Naive thymus-derived CD8-positive, alpha-beta T cell (primary cell): ENCODE measurements at places on chromosomes 11 and 22.

GRCh38 chr22:45918459-45919370 is 58.2 kb downstream of the WNT7B start:
- no peak for DNase-seq

GRCh38 chr22:19982991-19983578 is 33.5 kb downstream of the ARVCF start:
- peak; percentile 51 for DNase-seq

DNA sequence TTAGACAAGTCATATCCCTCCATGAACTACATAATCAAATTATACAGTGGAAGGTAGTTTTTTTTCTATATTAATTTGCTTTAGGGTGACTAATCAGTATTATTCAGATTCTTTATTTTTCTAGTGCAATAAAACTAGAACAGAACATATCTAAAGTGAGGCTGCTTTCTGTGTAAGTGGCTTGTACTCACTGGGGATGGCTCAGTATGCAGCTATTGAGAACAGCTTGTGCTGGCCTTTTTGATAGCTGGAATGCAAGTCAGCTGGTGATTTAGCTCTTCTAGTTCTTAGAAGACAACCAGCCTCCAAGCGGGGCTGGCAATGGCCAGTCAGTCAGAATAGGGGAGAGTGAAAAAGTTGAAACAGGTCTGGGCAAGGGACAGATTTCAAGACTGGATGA is 119.4 kb downstream of the BLID start:
- DNase-seq: no peak

GRCh38 chr11:72758304-72758689 is 6.1 kb upstream of the ARAP1 start:
- DNase-seq: no peak

DNA sequence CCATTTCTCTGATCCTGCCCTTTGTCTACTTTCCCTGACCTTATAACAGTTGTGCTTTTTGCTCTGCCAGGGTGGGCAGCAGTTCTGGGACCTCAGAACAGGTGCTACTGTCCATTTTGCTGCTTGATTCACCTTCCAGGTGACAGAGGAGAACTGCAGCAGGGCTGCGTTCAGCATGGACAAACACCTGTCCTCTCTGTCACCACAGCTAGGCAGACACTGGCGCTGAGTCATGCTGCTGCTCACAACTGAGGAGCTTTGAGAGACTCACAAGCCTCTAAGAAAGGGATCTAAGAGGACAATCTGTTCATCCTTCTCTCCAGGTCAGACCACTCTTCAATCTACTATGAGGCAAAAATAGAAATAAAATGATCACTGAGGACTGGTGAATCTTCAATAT is 1144.5 kb upstream of the CCDC90B start:
- no peak for DNase-seq

DNA sequence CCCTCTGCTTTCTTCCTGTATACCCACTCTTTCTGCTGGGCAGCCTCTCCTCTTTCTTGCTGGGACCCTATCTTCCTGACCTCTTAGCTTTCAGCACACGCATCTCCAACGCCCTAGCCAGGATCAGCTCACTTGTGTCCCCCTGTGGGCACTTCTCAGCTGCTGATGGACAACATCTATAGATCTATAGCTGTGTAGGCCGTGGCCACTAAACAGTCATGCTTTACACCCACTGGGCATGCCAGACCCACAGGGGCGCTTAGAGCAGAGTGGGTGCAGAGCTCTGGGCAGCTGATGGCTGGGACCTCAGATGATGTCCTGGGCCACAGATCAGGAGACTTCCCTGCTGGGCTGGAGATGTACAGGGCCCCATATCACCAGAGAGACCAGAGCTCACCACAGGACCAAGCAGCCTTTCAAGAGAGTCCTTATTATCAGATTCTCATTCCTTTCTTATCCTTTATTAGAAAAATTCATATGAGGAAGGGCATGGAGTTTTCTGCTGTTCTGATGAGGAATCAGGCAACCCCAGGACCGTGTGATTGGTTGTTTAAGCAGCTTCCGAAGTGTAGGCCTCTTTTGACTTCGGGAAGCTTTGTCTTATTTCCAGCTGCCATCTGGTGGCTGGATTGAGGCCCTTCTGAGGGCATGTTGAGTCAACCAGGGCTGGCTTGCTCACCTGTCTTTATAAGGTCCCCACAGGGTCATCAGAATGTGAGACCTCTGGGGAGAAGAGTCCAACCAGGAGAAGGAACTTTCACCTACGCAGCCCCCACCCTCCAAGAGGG is 60.5 kb downstream of the OSBP2 start:
- no peak for DNase-seq

DNA sequence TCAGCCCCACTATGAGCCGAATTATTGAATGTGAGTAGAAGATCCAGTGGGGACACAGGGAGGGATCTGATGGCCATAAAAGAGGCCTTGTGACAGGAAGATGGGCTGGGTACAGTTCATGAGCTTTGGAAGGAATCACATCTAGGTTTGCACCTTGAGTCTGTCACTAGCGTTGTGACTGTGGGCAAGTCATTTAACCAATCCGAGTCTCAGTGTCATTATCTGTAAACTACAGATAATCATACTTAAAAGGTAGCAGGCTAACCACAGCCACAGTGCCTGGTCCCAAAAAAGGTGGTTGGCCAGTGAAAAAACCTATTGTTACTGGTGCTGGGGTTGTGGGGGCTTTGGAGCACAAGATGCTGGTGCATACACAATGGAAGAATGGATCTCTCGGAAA is 3.8 kb downstream of the HEPN1 start:
- DNase-seq: no peak

DNA sequence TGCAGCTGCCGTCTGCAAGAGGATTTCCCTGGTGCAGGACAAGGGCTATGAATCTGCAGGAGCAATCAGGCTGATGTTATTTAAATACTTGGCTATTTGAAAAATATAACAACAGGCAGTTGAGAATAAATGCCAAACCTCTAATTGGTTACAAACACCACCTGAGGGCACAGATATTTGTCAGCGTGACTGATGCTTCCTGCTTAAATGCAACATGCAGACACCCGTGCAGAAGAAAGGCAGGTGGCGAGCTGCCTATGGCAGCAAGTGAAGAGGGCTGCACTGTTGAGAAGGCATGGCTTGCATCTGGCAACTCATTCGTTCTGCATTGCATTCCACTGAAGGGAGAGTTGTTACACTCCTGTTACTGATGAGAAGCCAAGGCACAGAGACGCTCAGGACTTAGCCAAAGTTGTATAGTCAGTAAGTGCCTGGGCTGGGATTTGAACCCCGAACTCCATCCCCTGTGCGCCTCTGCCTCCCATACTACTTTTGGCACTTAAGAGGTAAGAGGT is 350.6 kb downstream of the TENM4 start:
- DNase-seq: no peak

DNA sequence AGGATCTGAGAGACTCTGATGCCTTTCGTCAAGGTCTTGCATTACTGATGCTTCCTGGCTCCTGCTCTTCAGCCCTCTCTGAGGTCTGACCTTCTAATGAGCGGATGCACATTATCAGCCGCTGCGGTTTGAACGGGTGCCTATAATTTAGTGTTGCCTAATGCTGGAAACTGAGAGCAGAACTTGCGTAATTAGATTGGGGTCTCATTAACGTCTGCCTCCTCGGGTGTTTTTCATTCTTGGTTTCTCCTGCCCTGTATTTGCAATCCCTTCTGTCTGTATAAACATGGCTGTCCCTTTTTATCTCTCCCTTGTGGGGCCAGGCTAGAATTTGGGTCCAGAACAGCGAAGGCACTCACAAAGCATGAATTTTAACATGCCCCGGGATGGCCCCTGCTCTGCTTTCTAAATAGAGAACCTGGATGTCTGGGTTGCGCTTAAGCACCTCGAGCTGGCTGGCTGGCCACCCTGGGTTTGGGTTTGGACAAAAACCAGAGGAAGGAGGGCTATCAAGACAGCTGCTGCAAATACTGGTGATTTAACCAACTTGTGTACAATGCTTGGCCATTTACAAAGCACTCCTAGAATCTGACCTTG is 118.6 kb downstream of the TIMP3 start:
- DNase-seq: no peak

GRCh38 chr11:101825531-101825930 is 89.3 kb upstream of the CEP126 start:
- DNase-seq: no peak

DNA sequence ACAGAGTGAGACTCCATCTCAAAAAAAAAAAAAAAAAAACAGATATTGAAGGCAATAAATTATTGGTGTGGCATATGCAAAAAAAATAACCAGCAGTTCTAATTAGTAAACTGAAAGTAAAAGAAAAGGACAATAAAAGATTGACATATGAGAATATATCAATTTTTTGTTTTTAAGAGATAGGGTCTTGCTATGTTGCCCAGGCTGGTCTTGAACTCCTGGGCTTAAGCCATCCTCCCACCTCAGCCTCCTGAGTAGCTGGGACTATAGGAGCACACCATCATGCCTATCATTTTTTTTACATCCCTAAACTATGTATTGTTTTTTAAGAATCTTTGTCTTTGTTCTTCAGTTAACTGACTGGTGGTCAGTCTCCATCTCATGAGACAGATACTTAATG is 31.5 kb downstream of the PACSIN2 start:
- no peak for DNase-seq

DNA sequence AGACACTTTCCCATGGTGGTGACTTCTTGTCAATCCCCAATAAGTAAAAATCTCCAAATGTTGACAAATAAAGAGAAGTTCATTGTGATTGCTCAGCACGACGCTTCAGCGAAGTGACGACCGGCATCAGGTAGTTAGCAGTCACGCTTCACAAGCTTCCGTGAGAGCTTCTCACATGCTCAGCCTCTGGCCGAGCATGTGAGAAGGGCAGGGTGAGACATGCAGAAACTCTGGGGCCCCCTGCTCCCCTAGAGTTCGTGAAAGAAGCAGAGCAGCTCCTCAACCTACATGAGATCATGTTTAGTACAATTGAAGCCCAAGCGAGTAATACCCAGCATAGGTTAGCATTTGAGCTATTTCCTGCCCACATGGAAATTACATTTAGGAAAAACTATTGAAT is 4.4 kb upstream of the C11orf16 start:
- DNase-seq: no peak

DNA sequence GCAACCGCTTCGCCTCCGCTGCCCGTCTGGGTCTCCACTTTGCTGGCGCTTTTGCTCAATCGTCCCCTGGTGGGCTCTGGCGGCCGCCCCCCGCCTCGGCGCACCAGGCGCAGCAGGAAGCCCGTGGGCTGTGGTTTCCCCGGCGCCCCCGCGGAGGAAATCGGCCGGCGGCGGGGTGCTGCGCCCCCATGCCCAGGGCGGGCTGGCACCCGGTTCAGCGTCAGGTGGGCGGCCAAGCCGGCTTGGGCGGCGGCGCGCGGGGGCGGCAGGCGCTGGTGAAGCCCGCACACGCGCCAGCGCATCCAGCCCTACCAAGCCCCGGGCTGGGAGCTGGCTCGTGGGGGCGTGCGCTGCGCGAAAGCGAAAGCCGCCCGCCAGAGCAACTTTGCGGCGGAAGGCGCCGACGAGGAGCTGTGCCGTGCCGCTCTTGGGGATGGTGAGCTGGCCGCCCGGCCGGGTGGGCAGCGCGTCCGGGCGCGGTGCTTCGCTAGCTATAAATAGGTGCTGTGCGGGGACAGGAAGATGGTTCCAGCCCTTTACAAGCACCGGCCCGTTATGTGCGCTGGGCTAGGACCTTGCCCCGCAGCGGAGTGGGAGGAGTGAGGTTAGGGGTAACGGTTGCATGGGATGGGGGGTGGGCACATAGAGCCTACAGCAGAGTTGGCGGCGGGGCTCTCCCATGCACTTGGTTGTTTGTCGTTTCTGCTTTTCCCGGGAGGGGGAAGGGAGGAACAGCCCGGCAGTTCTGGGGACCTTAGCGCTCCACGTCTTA is 25.0 kb upstream of the SUSD2 start:
- DNase-seq: peak; percentile 68

DNA sequence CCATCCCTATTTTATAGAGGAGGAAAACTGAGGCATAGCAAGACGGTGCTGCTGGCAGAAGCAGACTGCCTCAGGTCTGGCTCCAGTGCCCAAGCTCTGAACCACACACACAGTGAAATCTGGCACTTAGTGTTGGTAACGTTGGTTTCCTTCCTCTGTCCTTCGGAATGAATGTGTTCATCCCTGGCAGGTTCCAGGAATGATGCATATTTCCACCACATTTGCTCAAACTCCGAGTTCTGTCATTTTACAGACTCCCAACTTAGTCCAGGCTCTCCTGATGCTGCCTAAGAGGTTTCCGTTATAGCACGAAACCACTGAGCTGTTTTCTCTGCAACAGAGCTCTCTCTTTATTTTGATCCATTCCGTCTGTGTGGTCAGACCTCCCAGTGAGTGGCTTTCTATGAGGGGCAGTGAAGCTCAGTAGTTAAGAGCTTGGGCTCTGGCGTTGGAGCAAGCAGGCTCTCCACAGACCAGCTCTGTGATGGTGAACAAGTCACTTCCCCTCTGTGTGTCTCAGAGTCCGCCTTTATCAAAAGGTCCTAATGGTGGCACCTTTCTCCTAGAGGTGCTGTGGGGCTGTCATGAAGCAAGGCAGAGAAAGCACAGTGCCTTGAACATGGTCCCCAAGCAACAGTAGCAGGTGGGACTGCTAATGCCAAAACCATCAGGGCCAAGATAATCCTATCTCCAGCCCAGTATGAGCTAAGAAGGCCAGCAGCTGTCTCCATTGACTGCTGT is 200.3 kb downstream of the MYO18B start:
- DNase-seq: no peak

DNA sequence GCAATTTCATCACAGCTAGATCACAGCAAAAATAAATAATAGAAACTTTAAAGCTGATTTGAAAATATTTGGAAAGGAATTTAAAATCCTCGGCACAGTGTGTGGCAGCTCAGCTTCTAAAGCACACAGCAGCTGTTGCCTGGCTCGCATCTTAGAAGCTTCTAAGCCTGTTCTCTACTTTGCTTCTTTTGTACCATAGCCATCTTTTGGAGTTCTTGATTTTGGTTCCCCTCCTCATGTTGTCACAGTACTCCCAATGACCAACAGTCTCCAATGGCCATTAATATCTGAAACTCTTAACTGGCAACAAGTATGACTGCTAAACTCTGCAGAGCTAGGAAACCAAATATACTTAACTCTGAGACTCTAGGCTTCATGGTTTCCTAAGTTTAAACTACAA is 28.8 kb downstream of the CHKA start:
- DNase-seq: no peak

DNA sequence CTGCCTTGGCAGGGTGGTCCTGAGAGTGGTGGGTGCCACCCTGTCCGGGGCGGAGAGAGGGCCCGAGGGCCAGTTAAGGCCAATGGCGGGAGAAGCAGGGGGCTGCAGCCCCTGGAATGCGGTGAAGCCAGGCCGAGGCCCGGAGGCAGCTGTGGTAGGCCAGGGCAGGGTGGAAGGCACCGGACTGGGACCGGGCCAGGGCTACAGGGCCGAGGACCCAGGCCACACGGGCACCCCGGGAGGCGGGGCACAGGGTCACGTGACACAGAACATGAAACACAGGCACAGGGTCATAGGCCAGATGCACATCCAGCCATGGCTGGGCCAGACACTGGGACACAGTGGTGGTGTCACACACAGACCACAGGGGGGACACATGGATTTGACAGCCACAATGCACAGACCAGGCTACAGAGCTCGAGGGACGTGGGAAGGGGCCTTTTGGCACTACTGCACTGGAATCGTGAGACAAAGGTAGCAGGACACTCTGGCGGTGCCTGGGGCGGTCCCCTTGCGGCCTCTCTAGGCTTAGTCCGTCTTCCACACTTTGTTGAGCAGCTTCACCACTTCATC is 2.8 kb downstream of the SLC25A1 start:
- no peak for DNase-seq
